ENCODE measurements at places on chromosomes 4 and X.

GRCh38 chr4:166846939-166847338 is 387.4 kb downstream of the SPOCK3 start:
- DNase-seq = no peak

GRCh38 chr4:188728359-188728758 is 589.1 kb downstream of the TRIML1 start:
- no peak for DNase-seq

DNA sequence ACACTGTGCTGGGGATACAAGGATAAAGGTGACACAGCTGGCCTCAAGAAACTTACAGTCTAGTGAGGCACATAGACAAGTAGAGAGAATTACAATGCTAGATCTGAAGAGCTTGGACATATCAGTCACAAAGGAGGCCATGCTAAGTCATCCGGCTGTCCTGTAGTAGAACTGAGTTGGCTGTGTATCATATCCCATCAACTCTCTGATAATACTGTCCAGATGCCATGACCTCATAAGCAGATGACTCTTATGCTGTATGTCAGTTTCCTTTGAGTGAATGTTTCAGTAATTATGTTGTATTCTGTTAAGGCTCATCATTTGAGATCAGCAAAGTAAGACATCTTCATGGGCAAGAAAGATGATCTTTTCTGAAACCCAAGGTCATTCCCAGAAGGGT is 442.9 kb downstream of the MID1IP1 start:
- no peak for DNase-seq

DNA sequence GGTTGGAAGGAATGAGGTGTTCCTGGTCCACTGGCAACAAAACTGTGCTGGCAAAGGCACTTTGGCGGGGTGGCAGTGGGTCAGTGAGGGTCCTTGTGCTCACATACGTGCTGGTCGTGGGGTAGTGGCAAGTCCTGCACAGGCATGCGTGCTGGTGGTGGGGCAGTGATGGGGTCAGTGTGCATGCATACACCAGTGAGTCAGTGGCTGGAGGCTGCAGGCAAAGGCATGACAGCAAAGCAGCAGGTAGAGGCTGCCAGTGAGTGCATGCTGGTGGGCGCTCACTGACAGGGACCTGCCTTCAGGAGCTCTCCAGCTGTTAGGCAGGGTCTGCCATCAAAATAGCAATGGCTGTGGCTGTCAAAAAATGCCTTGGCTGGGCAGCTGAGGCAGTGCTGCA is 42.1 kb downstream of the TMPRSS11E start:
- peak; percentile 18 for DNase-seq

- no peak for DNase-seq
These were observed 59.9 kb downstream of the COQ2 start for GRCh38 chr4:83224502-83225197.

DNA sequence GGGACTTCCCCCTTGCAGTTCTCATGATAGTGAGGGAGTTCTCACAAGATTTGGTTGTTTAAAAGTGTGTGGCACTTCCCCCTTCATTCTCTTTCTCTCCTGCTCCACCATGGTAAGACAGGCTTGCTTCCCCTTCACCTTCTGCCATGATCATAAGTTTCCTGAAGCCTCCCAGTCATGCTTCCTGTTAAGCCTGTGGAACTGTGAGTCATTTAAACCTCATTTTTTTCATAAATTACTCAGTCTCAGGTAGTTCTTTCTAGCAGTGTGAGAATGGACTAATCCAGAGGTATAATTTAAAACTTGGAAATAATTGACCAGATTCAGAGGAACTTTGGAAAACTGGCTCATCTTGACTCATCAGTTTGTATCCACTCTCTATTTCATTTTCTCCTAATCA is 129.0 kb downstream of the TMEM47 start:
- DNase-seq = no peak

- DNase-seq = peak; percentile 43
These were observed 3.3 kb upstream of the ERAS start for GRCh38 chrX:48823053-48823452.

- no peak for DNase-seq
These were observed 6.8 kb upstream of the DYNLT3 start for GRCh38 chrX:37854148-37854547.

DNA sequence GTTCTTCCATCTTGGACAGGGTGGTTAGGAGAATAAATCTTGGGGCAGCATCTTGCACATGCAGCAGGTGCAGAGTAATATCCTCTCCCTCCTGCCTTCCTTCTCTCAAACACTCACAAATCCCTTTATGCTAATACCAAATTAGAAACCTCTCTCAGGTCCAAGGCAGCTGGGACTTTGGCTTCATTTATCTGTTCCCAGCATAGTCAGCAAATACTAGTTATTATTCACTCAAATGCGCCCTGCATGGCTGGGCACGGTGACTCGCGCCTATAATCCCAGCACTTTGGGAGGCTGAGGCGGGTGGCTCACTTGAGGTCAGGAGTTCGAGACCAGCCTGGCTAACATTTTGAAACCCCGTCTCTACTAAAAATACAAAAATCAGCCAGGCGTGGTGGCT is 156.0 kb upstream of the GALNT7 start:
- no peak for DNase-seq

GRCh38 chrX:110001740-110002299 is 1.1 kb upstream of the TMEM164 start:
- DNase-seq = peak; percentile 72

DNA sequence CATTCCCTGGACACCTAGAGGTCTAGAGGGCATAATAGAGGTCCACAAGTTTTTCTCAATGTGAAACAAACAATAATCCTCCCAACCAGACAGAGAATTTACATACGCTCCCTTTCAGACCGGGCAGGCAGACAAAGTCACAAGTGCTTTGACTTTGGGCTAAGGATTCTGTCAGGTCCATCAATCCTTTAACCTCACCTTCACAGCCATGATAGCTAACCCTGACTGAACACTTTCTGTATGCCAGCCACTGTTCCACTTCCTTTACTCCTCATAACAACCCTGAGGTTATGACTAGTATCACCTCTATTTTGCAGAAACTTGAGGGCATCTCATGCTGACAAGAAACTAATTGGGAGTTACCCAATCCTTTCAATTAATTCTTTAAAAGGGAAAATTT is 118.8 kb upstream of the AFF2 start:
- DNase-seq = no peak

DNA sequence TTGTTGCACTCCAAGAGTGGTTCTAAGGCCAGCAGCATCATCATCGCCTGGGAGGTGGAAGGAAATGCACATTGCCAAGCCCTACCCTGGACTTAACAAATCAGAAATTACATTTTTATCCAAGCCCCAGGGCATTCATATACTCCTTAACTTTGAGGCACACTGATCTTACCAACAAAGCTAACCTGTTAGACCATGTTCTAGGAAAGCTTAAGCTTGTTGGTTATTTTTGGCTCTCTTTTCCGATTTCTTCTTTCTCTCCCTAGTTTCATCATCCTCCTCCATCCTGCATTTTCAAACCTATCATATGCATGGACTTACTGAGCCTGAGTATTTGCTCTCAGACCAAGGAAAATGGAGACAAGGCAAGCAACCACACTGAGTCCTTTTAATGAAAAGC is 133.4 kb downstream of the OPHN1 start:
- no peak for DNase-seq

DNA sequence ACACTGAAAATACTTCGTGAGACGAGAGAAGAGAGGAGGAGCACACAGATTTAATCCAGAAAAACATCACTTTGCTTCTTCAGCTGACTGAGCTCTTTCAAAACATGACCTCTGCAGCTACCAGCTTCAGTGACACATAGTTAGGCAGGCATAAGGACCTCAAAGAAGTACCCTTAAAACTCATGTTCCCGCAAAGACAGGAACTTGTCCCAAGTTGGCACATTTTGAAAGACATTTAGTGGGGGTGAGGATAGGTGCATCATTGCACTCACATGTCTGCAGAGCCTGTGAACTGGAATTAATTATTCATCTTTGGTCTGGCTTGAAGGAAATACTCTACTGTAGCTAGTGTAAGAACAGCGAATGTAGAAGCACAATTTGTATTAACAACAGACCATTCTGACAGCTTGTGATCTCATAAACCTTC is 221.8 kb downstream of the MGST2 start:
- no peak for DNase-seq

- DNase-seq = no peak
These were observed 328.1 kb downstream of the DCTD start for GRCh38 chr4:182589100-182589499.

DNA sequence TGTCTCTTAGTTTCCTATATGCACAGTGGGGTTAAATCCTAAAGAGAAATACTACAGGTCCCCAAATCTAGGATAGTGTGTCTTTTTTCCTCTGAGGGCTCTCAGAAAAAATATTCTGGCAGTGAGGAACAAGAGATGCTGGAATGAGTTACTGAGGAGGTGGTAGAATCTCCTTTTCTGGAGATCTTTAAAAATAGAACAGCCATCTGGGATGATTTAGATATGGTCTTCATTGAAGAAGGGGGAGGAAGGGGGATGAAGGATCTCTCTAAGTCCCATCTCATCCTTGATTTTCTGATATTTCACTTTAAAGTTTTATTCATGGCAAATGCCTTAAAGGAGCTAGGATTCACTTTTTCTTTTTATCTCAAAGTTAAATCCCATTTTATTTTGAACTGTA is 235.0 kb downstream of the MAML3 start:
- DNase-seq = no peak

- DNase-seq = no peak
These were observed 49.4 kb downstream of the NSG1 start for GRCh38 chr4:4436244-4436823.

GRCh38 chrX:77396781-77397180 is 50.4 kb upstream of the FGF16 start:
- no peak for DNase-seq

DNA sequence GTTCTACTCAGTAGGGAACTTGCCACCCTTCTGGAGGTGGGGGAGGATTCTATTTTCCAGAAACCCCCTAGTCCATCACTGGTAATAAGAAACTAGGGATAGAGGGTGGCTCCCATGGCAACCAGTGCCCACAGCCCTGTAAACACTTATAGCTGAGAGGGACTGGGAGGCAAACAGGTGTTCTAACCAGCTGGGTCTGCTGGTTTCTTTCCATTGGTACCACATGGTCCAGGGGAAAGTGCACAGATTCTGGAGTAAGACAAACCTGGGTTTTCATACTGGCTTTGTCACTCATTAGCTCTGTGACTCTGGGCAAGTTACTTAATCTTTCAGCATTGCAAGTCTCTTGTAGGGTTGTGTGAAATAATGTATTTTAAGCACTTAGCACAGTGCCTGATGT is 26.9 kb downstream of the IGSF1 start:
- DNase-seq = no peak

- peak; percentile 8 for DNase-seq
These were observed 119.0 kb downstream of the NKX6-1 start for GRCh38 chr4:84379917-84380641.

- no peak for DNase-seq
These were observed 104.1 kb downstream of the PALLD start for GRCh38 chr4:168600796-168601583.

DNA sequence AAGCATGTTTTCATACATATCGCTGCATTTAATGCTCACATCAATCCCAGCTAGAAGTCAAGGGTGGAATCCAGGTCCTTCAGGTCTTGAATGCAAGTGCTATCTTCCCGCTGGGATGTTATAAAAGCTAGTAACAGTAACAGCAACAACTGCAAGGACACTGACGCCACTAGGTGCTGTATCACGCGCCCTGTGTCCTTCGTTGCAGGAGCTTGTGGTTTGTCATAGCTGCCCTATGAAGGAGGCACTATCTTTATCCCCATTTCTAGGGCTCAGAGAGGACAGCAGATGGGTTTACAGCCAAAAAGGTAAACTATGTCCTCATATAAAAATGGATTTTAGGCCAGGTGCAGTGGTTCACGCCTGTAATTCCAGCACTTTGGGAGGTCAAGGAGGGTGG is 202.9 kb downstream of the NSUN7 start:
- DNase-seq = no peak

DNA sequence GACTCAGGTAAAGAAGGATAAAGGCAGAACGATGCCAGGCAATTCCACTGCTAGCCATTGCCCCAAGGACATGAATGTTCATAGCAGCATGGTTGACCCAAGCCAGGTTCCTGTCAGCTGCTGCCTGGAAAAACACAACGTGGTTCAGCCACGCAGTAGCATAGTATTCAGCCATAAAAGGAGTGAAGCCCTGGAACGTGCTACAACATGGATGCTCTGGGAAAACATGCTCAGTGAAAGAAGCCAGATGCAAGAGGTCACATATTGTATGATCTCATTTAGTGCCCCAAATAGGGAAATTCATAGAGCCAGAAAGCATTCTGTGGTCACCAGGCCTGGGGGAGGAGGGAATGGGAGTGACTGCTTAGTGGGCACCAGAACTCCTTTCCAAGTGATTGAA is 129.8 kb downstream of the GPR143 start:
- no peak for DNase-seq

- peak; percentile 59 for DNase-seq
These were observed 11.2 kb downstream of the C1QTNF7 start for GRCh38 chr4:15438939-15439524.

DNA sequence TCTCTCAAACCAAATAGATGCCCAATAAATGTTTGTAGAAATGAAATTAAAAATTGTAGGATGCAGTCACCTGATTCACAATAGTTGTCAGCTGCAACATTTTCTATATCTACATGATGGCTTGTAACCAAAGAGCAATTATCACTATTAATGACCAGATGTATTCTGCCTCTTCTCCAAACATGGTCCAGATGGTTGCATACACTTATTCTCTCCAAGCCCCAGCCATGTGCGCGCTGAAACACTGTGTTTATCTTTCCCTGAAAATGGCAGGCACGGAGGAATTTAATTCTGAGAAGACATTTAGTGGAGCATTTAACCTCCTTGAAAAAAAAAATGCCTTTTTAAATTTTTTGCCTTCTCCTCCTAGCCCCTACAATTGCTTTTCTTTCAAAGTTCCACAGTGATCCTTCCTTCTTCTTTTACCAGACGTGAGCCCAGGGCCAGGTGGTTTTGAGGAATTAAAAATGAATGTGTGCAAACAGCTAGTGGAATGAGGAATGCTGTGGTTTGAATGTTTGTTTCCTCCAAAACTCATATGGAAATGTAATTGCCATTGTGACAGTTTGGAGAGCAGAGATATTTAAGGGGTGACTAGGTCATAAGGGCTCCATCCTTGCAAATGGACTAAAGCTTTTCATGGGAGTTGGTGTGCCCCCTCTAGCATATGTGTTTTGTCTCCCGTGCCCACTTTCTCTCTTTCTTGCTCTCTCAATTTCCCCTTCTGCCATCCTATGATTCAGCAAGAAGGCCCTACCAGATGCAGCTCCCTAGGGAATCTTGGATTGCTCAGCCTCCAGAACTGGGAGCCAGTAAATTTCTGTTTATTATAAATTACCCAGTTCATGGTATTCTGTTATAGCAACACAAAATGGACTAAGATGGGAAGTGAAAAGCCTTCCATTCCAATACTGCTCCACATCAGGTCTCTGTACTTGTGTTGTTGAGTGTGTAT is 136.0 kb downstream of the GABRB1 start:
- no peak for DNase-seq

- peak; percentile 31 for DNase-seq
These were observed 29.0 kb upstream of the C4orf50 start for GRCh38 chr4:6047130-6047673.
